Amniotic stem cell (primary cell): ENCODE measurements at places on chromosomes 2 and 18.

- no peak for DNase-seq
These were observed 119.3 kb downstream of the SPTBN1 start for GRCh38 chr2:54575379-54575888.

GRCh38 chr2:904246-905024 is 46.2 kb upstream of the SNTG2 start:
- DNase-seq = no peak

GRCh38 chr2:152598975-152599759 is 118.1 kb downstream of the PRPF40A start:
- DNase-seq = no peak

DNA sequence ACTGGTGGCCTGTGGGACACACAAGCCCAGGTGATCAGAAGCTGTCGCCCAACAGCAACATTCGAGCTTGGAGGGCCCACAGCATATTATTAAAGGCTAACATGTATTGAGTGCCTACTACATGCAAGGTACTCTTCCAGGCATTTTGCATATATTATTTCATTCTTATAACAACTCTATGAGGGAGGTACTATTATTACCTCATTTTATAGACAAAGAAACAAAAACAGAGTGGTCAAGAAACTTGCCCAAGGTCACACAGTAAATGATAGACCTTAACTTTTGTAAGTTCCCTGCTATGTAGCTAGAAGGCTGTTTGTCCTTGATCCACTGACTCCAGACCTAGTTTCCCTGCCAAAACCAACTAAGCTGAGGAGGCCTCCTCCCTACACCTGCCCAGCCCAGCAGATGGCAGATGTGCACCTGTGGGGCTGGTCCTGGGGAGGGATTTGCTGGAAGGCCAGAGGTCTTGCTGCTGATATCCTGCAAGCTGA is 35.7 kb downstream of the KANSL3 start:
- no peak for DNase-seq

DNA sequence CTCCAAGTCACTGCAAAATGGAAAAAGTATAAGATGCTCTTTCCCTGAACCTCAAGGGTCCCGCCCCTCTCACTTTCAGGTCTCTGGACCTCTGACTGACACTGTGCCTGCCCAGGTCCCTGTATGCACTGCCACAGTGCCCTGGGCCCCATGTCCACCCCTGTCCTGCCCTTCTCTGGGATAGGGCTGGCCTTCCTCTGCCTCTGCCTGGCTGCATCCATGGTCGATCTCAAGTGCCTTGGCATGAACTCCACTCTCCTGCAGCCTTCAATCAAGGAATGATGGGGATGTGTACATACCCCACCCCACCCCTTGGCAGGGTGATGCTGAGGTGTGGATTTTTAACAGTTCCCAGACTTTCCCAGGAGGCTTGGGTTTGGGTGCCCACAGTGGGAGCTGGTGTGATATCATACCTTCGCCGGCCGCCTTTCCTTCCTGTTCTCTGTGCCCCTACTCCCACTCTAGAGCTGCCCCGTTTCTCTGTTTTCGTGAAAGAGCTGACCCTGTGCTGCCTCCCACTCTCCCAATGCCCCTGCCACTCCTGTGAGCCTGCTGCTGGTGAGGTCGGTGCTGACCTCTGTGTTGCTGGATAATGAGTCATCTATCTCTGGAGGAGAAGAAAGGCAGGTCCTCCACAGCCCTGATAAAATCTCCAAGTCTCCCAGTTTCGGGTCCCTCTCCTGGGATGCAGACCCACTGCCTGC is 18.9 kb downstream of the PTPN18 start:
- DNase-seq = no peak

DNA sequence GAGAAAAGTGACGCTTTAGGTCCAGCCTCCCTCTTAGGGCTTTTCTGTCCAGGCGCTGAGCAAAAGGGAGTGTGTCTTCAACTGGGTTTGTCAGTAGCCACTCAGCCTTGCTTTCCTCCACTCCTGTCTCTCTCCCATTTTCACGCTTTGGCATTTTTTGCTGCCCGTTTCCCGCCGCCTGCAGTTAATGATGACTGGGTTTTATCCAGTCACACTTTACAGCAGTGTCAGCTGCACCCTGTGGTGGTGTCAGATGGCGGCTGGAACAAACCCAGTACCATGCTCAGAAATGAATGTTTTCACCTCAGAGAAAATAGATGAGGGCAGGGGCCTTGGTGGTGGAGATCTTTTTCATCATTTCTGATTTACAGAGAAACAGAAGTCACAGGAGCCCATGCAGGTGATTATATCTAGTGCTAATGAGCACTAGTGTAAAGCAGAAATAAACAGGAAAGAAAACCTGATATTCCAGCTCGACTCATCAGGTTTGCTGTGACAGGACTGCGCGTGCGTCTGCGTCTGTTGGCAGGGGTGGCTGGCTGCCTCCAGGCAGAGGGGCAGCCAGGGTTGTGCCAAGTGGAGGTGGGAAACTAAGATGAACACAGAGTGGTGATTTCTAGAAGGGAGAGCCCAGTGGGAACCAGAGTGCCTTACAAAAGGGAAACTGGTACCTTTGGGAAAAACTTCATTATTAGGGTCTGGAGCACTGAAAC is 139.9 kb downstream of the TANC1 start:
- DNase-seq = no peak

DNA sequence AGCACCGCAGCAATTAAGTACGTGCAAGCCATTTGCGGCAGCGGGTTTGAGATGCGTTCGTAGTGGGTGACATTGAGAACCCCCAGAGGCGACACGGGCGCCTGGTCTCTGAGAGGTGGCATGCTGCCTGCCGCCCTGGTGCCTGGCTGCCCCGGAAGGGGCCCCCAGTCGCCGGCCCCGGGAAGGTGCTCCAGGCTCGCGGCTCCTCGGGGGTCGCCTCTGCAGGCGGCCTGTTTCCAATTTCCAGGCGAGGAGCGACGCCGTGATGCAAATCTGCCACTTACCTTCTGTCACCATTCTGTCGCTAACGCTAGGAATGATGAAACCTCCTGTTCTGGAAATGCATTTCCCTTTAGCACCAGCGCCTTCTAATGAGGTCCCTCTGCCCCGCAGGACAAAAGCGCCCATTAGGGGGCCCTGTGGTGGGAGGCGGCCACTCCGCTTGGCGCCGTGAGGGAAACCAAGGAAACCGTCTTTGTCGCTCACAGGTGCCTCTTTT is 13.0 kb downstream of the KIF5C start:
- no peak for DNase-seq

GRCh38 chr2:218781691-218782527 is at the start of gene CYP27A1:
CYP27A1 (plus strand) TSS chr2:218782147; CDS start chr2:218782183, 36 bp downstream.
- DNase-seq = no peak

DNA sequence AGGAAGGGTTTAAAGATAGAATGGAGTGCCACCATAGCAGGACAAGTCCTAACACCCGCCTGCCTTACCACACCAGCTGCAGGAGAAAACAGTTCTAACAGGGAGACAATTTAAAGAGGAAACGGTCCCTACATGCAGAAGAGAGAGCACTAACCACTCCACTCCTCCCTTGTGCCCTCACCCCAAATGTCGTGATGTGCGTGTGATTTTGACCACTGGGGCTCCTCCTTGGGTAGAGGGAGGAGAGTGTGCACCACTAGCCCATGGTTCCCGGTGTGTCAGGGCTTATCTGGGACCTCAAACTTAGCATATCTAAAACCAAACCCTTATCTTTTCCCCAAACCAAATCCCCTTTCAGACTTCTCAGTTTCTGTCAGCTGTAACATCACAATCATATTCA is 105.5 kb upstream of the CCDC68 start:
- DNase-seq = no peak

GRCh38 chr2:60560734-60561644 is 7.5 kb upstream of the BCL11A start:
- DNase-seq = no peak

DNA sequence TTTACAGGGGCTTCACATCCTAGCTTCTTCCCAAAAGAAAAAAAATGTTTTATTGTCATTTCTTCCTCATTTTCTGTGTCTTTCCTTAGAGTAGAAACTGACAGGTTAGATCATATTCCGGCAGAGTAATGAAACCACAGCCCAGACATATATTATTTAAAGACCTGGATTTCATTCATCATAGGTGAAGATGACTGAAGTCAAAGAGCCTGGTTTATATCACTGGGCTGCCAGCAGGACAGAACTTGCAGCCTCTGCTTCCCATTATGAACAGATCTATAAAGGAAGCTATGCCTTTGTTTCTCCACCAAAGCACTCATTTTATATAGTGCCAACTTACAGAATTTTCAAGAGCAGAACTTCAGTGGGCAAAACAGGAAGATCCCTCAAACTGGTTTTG is 137.9 kb downstream of the METTL4 start:
- DNase-seq = no peak

DNA sequence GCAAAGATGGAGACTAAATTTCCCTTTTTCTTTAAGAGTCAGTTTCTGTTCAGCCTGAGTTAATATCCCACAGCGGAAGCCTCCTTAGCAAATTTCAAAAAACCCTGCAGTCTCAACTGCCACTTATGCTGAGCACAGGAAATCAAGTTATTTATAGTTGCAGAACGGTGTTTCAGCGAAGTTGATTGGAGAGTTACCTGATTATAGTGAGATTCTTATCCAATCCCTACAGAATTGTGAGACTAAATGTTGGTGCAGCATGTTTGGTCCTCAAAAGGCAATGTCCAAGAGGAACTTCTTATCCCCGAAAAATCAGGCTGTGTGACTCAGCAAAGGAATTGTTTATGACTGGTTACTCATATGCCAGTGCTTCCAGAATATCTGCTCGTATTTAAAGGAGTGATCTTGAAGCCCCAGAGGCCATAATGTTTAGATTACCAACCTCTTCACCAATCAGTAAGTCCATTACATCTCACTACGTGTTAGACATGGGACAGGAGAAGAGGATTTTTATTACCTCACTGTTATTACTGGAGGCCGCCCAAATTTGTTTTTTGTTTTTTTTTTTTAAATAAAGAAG is 67.9 kb downstream of the LRRFIP1 start:
- peak; percentile 89 for DNase-seq

GRCh38 chr2:214481204-214481603 is 70.3 kb downstream of the VWC2L start:
- DNase-seq = no peak

DNA sequence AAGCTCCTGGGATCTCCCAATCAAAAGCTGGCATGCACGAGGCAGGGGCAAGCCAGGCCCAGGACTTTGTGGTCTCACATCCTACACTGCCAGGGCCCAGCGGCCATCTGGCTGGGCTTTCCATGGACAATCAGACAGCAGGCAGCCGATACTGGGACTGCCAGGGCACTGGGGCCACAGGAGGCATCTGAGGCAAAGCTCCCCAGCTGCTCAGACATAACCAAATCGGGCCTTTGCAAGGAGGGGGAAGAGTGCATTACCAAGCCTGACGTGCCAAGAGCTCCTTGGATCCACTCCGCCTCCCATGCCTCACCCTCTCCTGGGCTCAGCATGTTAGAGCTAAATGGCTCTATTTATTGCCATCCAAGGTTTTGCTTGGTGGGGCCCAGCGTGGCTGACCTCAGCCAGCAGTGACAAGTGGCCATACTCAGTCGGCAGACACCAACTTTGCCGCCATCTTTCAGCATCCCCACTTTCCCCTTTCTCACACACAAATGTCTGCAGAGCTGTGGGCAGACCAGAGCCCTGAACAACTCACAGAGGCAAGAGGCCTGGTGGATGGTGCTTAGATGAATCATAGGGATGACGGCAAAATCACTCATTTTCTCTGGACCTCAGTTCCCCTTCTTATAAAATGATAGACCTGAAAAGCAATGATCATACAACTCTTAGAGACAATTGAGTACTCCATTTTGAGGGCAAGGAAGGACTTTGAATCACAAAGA is 200.8 kb downstream of the TTC32 start:
- no peak for DNase-seq

DNA sequence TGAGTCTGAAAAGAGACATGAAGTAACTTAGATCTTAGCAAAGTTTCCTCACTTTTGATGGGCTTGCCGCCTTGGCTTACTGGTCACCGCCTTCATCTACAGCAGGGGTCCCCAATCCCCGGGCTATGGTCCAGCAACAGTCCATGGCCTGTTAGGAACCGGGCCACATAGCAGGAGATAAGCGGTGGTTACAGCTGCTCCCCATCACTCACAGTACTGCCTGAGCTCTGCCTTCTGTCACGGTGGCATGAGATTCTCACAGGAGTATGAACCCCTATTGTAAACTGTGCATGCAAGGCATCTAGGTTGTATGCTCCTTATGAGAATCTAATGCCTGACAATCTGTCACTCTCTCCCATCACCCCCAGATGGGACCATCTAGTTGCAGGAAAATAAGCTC is 72.9 kb downstream of the BIN1 start:
- no peak for DNase-seq

- no peak for DNase-seq
These were observed 76.1 kb upstream of the MAPRE2 start for GRCh38 chr18:34965108-34965507.

GRCh38 chr18:23529604-23530003 is 26.3 kb downstream of the RMC1 start:
- DNase-seq = no peak

DNA sequence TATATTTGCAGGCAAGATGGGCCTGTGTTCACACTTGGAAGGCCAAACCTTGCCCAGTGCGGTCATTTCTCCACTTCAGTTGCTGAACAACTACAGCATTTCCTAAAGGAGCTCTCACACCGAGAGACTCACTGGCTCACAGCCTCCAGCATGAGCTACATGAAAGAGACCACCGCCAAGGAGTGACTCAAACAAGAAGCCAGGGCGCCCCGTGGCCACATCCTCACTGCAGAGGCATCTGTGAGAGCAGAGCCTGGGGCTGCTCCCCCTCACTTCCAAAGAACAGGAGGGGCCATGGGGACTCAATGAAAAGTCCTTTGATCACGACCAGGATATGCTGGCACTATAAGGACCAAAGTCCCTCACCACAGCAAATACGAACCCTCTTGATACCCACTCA is 50.0 kb downstream of the TMEM163 start:
- no peak for DNase-seq

DNA sequence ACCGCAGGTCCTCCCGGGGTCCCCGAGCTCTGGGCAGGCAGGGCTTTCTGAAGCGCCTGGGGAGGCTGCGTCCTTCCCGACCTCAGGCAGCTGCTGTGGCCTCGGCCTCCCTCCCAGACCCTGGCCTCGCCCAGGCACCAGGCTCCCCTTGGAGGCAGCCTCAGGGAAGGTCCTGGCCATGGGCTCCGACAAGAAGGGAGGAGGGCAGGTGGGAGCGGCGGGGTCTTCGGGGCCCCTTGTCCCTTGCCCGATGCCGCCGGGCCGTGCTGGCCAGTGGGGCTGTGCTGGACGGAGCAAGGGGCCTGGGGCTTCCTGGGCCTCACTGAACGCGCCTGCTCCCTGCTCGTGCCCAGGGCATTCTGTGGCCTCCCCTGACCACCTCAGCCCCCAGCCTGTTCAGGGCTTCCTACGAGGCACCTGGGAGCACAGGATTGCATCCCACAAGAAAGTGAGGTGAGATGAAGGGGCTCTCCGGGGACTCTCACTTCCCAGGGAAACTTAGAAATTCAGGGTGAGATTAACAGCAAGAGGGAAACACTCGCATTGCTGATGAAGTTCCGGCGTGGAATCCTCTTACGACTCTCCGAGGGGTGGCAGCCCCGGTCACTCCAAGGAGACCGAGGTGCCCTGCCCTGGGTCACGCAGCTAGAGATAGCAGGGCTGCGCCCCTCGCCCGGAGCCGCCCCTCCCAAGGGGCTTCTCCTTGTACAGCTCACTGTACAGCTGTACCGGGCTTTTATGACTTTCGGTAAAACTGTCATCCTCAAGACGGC is 778 bp downstream of the MFSD2B start:
- DNase-seq = no peak
